ENCODE measurements at places on chromosomes 7 and 10.

GRCh38 chr10:49298983-49299815 is at the start of gene C10orf71:
Gene C10orf71 (plus strand): TSS chr10:49299170. CDS start chr10:49322546, 23,376 bp downstream.
- DNase-seq = no peak

DNA sequence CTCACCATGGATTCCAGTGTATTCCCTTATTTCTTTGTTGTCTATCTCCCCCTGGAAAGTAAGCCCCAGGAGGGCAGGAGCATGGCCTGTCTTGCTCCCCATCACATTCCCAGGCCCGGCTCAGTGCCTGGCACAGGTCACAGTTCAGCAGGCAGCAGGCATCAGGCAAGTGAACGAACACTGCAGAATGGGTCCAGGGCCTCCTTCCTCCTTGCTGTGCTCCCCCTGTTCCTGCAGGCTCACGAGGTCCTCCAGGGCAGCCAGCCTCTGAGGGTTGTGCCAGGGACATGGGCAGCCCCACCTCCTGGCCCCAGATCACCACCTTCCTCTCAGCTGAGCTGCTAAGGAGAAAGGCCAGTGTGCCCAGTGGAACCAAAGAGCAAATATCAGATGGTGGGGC is 41.8 kb downstream of the PDLIM1 start:
- no peak for DNase-seq

- no peak for DNase-seq
Observed at GRCh38 chr10:58791137-58791536, 278.5 kb downstream of the BICC1 start.

DNA sequence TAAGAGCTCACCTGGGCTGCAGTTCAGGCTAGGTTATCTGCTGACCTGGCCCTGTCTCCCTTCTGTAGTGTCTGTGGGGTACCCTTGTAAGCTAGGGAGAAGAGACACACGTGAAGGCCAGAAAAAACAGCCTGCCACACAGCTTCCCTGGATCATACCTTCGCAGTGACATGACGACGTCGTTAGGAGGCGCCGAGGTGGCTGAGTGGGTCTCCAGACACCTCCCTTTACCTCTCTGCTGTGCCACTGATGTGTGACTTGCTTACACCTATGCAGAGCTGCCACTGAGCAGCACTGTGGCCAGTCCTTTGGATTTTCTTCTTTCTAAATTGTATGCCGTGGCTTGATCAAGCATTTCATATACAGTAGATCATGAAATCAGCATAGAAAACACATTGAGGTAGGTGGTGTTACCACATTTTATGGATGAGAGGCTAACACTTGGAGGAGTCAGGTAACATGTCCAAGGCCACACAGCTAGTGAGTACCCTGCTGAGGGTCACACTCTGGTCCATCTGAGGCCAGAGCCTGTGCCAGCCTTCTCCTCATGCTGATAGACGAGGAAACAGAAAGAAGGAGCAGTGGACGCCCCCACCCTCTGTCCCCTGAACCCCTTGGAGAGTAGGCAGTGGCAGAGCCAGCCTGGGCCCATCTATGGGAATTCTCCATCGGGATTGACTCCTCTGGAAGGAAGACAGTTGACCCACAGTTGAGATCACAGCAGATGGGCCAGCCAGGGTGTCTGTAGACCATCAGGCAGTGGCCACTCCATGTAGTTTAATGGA is 23.1 kb downstream of the HTRA1 start:
- DNase-seq = no peak

- DNase-seq = no peak
Observed at GRCh38 chr10:501596-501995, 187.9 kb downstream of the DIP2C start.

DNA sequence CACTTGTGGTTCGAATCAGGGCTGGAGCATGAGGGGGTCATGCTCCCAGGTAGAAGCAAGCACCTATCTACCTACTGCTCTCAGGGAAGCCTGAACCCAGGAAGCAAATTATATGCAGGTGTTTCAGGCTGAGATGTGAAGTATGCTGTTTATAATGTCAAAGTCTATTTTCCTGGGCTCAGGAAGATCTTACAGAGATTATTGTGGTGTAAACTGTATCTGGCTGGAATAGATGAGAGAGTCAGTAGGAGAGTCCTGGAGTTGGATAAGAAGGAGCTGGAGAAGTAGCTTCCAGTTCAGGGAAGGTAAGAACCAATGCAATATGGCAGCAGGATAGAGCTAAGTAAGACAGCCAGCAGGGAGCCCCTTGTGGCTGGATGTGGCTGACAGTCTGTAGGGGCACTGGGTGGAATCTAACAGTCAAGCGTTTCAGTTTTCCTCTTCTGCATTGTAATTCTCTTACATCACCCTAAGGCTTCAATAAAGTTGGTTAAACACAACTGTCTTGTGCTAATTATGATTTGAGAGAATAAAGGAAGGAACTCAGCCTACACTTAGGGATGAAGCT is 105.9 kb upstream of the EEPD1 start:
- no peak for DNase-seq

GRCh38 chr10:33307835-33308234 is 26.6 kb downstream of the NRP1 start:
- DNase-seq = no peak

DNA sequence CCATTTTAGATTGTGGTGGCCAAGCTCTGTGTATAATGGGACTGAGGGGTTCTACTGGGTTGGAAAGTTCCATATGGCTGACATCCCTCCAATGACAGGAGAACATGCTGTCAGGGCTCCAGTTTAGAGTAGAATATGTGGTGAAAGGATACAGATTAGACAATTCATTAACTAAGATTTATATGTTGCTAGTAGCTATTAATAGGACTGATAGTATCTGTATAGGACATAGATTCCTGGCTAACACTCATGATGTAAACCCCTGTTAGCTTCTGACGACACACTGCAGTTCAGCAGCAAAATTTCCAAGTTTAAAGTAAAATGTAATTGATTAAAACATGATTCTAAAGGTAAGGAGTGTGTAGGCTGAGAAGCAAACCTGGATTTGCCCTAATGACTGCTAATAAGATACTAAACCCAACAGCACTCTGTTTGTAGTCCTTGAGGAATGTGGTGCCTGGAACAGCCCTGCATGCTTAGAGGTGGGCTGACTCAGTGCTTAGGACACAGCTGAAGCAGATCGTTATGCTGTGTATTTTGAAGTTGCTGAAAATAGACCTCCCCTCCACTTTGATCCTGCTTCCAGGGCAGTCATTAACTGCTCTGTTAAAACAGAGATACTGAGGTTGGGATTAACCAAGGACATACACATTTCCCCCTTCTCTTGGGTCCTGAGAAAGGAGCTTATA is 1129.6 kb downstream of the SORCS3 start:
- DNase-seq = no peak

Measured in GM12891 (cell line).